ENCODE measurements at places on chromosomes 5 and 9.

DNA sequence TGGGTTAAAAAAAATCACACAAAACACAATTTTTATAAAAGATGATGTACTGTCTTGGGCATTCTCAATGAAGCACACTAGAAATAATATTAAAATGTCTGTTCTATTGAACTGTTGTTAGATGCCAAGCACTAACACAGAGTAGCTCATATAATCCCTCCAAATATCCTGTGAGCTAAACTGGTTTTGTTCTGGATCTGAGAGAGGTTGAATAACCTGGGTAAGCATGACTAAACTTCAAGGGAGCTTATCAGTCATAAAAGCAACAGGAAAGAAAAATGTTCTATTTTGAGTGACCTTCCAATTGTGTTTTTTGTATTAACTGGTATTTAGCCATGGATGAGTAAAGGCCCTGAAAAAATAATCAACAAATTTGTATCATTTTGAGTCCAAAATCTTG, 175.3 kb downstream of the SMC2 start:
- no peak for DNase-seq

GRCh38 chr5:106195679-106196474, 1474.9 kb downstream of the EFNA5 start:
- DNase-seq, result no peak

GRCh38 chr5:54457094-54457862, 1.8 kb downstream of the HSPB3 start:
- no peak for DNase-seq

DNA sequence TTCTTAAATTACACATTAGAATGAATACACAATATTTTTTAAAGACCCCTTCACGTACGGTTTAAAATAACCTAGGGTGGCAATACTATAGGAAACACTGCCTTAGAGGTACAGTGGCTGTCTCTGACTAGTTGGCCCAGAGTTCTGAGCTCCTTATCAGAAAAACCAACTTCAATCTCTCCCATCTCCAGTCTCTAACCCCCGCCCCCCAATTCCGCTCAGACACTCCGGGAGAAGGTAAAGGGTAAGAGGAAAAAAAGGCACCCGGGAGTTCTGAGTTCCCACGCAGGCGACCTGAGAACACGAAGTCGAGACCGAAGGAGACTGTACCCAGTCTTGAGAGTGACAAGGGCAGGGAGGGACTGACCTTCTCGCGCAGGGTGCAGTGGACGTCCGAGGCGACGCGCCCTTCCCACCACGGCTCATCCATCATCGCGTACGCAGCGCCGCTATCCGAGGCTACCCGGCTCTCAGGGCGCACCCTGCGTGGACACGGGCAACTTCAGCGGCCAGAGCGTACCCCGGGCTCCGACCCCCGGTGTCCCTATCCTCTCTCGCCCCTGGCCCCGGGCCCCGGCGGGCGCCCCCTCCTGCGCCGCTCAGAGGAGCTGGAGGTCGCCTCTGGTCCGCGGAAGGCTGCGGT, 752 bp downstream of the CCNJL start:
- DNase-seq, result no peak

- no peak for DNase-seq
These were observed 24.3 kb downstream of the NUP214 start for GRCh38 chr9:131149688-131150053.
